Stomach (tissue), 19 donors: ENCODE measurements at places on chromosomes 6 and 20. TPM values are rescaled to one million over a fixed set of nuclear protein-coding genes. Genes with fewer than 3 reads are reported as not detected.

Gene IRF4
- polyA plus RNA-seq, result 0.56 TPM

GRCh38 chr20:38551056-38551626 is 29.9 kb upstream of the ADIG start:
- DNase-seq, result no peak

- no peak for DNase-seq
Observed at GRCh38 chr6:89242574-89243330, 25.6 kb upstream of the GABRR1 start.

GRCh38 chr6:122718616-122719015 is 60.9 kb upstream of the FABP7 start:
- DNase-seq, result no peak

DNA sequence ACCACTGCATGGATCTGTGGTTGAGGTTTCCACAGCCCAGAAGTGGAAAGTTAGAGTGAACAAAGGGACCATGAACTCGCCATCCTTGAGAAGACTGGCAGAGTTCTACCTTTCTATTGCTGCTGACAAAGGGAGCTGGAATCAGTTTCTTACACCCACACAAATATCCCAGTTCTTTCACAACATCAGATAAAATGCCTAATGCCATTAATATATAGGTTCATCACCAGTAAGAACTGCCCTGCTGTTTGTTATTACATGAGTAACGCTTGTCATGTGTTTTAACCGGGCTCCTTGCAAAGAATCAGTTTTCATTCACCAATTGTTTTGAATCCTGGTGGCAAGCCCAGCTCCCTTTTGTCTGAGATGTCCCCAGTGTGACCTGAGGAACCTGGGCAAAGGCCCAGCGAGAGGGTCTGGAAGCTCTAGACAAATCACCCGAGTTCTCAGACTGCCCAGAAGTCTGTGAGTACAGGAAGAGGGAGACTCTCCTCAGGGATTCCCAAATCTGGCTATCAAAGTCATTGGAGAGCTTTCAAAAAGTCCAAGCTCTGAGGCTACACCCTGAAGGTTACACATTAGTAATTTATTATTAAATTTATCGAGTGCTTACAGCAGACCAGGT is 7.5 kb upstream of the CD164 start:
- DNase-seq, result no peak
